ENCODE measurements at places on chromosomes 13 and 19.

DNA sequence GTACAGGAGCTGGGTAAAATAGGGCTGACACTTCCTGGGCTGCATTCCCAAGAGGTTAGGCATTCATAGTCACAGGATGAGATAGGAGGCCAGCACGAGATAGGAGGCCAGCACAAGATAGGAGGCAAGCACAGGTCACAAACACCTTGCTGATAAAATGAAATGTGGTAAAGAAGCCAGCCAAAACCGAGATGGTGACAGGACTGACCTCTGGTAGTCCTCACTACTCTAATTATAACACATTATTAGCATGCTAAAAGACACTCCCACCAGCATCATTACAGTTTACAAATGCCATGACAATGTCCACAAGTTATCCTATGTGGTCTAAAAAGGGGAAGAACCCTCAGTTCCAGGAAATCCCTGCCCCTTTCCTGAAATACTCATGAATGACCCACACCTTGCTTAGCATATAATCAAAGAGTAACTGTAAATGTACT lies 20.9 kb upstream of the IGSF23 start:
- DNase-seq, result no peak

DNA sequence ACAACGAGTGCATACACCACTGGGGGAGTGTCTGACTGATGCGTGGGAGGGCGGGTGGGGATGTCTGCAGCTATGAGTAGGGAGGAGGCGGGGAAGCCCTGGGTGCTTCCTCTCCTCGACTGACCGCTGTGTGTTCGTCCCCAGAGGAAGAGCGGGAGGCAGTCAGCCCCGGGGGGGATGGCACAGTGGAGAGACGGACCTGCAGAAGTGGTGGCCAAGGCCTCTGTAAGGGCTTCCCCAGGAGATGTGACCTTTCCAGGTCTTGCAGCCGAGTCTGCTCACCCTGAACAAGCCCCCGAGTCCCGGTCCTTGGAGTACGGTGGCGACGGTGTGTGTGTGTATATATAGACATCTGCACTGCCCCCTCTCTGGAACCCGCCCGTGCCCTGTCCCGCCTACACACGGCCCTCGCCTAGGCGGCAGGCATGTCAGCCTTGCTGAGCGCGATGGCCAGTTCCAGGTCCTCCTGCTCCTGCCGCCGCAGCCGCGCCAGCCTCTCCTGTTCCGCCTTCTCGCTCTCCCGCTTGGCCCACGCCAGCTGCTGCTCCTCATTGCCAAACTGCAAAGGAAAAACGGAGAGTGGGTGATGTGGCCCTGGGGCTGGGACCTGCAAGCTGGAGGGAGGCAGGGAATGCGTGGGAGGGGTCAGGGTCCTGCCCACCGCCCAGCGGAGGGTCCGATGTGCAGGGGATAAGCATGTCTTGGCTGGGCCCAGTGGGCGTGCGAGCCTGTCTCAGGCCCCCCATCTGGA lies 30.8 kb downstream of the KLF2 start:
- DNase-seq, result no peak

- no peak for DNase-seq
Measured at GRCh38 chr19:15243236-15243957, 11.1 kb upstream of the EPHX3 start.

GRCh38 chr13:104404325-104404724 lies 1338.1 kb upstream of the SLC10A2 start:
- DNase-seq, result no peak

DNA sequence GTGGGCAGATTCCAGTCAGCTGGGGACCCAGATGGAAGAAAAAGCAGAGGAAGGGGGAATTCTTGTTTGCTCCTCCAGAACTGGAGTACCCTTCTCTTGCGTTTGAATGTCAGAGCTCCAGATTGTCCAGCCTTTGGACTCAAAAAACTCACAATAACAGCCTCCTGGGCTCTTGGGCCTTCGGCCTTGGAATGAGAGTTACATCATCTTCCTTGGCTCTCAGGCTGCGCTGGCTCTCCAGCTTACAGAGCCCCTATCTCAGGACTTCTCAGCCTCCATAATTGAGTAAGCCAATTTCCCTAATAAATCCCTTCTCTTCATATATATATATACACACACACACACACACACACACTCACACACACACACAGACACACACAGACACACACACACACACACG lies 1215.7 kb upstream of the SLC10A2 start:
- DNase-seq, result no peak

GRCh38 chr19:2477141-2477710 lies 1.3 kb downstream of the GADD45B start:
- no peak for DNase-seq

- no peak for DNase-seq
Measured at GRCh38 chr19:4993683-4994082, 24.8 kb downstream of the KDM4B start.

GRCh38 chr13:39035204-39035603 lies 2.7 kb downstream of the PROSER1 start:
- no peak for DNase-seq

DNA sequence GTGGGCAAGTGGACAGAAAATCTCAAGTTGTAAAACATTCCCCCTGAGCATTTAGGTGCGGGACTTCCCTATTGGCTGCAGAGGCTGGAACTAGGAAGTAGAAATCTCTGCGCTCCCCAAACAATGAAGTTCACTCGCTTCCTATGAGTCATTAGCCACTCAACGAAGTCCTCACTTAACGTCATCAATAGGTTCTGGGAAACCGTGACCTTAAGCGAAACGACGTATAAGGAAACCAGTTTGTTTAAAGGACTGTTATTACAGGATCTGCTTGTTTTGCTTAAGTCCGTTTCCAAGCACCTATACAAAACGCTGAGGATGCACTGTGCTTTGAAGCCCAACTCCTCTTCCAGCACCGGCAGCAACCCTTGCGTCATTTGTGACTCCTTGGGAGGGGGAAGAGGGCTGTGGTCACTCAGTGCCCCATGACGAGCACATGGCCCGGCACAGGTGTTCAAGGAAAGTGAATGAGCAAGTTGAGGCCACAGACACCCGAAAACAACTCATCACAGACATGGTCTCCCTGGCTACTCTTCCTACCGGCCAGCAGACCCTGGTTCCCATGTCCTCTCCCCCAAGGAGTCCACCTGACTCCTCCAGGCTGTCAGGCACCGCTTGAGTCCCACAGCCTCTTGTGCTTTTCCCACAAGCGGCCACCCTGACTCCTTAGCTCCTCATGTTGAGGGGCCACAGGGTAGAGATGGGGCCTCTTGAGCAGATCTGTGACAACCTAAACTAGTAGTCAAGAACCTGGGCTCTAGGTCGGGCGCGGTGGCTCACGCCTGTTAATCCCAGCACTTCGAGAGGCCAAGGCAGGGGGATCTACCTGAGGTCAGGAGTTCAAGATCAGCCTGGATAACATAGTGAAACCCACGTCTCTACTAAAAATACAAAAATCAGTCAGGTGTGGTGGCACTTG lies 4.8 kb downstream of the RPS16 start:
- DNase-seq, result no peak

GRCh38 chr13:28532388-28533124 lies 37.6 kb upstream of the FLT1 start:
- DNase-seq, result no peak

Measured in activated CD8-positive, alpha-beta memory T cell treated with anti-CD3 and anti-CD28 coated beads for 4 hours (primary cell).